ENCODE measurements at places on chromosomes 5 and 9. TPM values are rescaled to one million over a fixed set of nuclear protein-coding genes. Genes with fewer than 3 reads are reported as not detected.

- peak; percentile 73 for DNase-seq
Observed at GRCh38 chr5:177366528-177367322, 9.0 kb downstream of the RGS14 start.

- DNase-seq: no peak
Observed at GRCh38 chr9:121926351-121926801, 166.7 kb downstream of the TTLL11 start.

ARSI gene
- total RNA-seq: 8.5 TPM

GRCh38 chr5:72558046-72558336 is 50.8 kb upstream of the ZNF366 start:
- DNase-seq: no peak

DNA sequence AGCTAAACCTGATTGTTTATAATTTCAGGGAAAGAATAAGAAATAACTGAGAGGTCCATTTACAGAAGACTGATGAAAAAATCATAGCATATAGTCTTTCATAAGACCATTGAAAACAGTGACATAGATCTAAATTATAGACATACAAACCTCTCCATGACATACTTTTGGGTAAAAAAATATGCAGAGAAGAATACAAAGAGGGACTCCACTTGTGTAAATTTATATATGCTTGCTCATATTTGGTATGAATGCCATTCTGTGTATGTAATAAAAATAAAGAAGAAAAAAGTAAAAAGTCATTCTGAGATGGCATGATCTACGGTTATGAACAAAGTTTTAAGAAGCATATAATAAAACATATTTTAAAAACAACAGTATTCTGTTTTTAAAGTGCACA is 310.7 kb downstream of the ASTN2 start:
- no peak for DNase-seq

DNA sequence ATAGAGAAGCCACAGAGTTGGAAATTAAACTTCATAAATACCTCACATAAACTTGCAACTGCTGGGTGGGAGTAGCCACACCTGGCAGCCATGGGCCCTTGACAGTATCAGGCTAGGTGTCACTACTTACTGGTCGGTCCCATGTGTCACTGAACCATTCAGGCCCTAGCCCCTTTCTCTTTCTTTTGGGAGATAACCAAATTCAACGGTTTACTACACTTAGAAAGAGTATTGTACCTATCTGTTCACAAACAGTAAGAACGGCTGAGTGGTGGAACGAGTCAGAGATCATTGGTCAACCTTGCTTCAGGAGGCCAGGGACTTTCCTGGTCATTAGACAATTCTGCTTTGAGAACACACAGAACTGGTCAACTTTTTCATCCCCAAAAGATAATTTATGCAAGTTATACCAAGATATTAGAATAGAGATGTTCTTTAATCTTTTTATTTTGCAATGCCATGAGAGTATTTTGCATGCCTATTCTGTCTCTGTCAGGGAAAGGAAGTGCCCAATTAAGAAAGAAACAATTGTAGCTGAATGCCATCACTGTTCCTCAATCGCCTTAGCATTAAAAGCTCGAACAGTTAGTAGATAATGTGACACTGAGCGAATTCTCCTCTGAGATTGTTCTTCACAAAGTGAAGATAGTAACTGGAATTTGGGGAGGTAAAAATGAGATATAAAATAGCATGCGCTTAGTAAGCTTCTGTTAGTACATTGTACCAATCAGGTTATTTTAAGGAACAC is 50.9 kb downstream of the GOLPH3 start:
- DNase-seq: no peak

DNA sequence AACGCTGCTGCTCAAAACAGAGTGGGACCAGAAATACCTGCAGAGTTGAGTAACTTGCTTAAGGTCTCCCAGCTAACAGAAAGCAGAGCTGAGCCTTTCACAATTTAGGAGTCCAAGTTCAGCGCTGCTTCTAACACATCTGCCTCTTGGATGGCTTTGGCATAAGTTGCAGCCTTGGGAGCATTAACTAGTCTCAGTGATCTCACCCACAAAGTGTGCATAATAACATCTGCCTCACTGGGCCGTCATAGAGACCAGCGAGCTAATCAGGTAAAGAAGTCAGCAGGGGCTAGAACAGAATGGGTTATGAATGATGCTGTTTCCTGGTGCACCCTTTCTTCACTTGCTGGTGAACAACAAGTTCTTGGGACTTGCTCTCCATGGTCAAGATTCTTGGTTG is 36.5 kb downstream of the WWC1 start:
- DNase-seq: peak; percentile 76

CDKN2B gene
- 44.9 TPM for total RNA-seq

GRCh38 chr5:136605638-136606037 is 240.3 kb upstream of the TRPC7 start:
- no peak for DNase-seq

DNA sequence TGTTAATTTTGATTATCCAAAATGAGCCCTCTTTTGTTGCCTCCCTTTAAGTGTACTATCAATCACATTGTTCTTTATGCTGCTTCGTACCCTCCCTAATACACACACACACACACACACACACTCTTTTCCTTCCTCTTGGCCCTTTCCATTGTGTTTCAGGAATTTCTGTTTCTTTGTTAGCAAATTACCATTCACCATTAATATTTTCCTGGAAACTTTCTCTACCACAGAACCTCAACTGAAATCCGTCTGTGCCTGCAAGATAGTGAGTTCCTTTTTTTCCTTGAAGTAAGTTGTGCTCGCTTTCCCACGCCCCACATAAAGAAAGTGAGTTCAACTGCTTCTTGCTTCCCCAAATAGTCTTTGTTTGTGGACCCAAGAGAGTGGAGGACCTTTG is 61.8 kb downstream of the SMIM15 start:
- DNase-seq: no peak

All from fibroblast of lung (primary cell).